Retinal pigment epithelial cell (primary cell): ENCODE measurements at places on chromosomes 16 and 17.

GRCh38 chr16:3482659-3483241 is 12.5 kb downstream of the C16orf90 start:
- DNase-seq = no peak

DNA sequence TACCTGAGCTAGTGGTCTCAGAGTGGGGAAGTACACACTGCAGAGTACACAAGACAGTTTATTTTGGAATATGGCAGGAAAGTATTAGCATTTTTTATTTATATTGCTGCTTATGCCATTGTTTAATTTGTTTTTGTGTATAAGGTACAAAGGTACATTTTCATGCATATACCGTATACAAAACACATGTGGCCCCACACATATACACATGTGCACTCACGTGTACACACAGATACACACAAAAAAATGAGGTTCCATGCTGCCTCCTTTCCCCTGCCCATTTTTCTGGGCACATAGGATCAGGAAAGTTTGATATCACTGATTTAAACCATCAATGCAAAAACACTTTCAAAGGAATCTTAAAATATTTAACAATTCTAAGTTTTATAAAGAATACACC is 12.9 kb downstream of the IGSF6 start:
- no peak for DNase-seq

DNA sequence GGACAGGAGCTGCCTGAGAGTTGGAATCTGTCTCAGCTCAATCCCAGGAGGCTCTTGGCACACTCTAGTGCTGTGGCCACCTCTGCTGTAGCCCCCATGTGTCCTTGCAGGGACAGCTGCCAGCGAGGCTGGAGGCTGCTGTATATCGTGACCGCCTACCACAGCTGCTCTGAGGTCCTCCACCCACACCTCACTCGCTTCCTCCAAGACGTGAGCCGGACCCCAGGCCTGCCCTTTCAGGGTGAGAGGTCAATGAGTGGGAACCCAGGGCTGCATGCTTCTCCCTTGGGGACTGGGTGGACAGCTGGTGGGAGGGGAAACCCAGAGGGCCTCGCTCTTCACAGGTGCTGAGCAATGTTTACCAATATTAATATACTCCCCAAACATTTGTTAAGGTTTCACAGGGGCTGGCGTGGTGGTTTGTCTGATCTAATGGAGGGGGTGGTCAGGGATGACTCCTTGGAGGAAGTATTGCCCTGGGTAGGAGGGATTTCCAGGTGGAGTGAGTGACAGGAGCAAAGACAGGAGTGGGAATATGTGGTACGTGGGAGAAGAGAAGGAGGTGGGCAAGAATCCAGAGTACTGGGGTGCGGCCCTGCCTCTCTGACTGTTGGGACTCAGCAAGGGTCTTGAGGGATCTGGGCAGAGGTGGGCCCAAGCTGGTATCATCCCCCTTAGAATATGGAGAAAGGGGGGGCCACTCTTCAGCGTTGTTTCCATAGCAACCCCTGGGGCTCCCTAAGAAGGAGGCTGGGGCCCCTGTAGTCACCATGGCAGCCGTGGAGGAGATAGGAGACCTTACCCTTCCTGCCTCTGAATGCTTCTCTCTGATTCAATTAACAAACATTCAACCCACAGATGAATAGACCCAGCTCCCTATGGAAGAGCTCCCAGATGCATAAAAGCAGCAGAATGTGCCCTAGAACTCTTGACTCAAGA is 22.2 kb upstream of the ALKBH5 start:
- no peak for DNase-seq

GRCh38 chr16:4700380-4700996 is 7.1 kb downstream of the NUDT16L1 start:
- DNase-seq = no peak

GRCh38 chr16:2385190-2385836 is 43.9 kb upstream of the CCNF start:
- no peak for DNase-seq

DNA sequence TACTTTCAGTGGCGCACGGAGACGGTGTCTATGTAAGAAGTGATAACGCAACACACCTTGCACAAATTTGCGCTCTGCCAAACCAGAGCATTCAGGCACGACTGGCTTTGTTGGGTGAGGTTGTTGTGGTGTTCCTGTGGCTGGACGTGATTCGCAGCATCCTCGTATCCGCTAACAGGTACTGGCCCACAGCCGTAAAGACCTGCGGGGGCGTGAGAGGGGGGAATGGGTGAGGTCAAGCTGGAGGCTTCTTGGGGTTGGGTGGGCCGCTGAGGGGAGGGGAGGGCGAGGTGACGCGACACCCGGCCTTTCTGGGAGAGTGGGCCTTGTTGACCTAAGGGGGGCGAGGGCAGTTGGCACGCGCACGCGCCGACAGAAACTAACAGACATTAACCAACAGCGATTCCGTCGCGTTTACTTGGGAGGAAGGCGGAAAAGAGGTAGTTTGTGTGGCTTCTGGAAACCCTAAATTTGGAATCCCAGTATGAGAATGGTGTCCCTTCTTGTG is 510.9 kb downstream of the KCNJ18 start:
- DNase-seq = no peak

DNA sequence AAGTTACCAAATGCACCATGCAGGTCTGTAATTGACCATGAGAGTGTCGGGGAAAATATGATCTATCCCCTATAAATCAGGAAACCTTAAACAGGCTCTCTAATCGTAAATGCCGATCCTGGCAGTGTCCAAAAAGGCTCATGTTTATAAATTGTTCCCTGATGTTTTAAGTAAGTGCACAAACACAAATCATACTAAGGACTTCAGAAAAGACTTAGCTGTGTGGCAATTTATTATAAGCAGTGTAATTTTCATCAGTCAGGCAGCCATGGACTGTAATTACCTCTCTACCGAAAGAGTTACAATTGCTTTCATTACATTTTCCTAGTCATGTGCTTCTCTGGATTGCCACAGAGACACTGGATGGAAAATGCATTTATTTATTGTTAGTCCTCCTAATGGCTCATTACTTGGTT is 73.4 kb upstream of the COX10 start:
- DNase-seq = no peak

DNA sequence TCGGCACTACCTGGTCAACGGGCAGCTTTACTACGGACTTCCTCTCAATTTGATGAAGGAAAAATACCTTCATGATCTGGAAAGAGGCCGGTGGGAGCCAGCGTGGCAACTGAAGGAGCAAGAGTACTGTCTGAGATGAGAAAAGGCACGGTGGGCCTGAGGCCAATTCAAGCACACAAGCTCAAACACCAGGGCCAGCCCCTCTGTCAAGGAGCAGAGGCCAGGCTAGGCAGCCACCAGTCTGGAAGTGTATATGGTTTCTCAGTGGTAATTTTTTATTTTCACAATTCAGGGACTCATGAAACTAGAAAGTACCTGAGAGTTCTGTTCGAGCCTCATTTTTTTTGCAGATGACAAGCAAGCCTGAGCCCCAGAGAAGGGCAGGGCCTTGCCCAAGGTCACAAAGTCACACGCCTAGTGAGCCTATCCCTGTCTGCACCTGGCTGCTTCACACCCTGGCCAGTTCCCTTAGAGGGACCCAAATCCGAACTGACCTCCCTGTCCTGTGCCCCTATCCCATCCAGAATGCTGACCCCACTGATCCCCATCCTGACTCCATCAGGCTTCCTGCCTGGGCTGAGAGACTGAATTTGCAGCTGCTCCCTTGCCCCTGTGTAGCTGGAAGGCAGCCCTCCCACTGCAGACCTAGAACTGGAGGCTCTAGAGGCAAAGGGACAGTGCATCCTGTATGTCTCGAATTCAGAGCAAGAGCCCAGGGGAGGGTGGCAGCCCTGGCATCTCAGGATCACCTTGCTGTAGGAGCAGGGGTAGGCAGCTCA is 4.8 kb upstream of the TBX2 start:
- DNase-seq = no peak

GRCh38 chr16:87336434-87337240 is 19.4 kb upstream of the C16orf95 start:
- DNase-seq = no peak
